Suppressor macrophage (primary cell): ENCODE measurements at places on chromosomes 5 and 9.
A peak's percentile ranks its signal among the peaks of the same experiment; 100 is the strongest.

DNA sequence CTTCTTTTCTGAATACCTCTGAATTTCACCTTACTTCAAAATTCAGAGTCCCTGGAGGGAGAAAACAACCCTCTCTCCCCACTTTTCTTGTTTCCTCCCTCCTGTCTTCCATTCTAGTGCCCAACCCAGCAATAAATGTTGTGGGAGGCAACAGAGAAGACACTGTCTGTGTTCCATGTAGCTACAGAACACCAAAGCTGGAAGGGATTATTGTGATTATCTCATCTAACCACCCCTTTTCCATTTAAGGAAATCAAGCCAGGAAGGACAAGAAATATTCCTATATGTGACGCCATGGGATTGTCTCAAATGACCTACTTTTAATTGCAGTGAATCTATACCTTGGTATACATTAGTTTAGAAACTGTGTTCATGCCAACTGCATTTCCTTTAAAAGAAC, 476.6 kb upstream of the TNC start:
- DNase-seq = no peak

DNA sequence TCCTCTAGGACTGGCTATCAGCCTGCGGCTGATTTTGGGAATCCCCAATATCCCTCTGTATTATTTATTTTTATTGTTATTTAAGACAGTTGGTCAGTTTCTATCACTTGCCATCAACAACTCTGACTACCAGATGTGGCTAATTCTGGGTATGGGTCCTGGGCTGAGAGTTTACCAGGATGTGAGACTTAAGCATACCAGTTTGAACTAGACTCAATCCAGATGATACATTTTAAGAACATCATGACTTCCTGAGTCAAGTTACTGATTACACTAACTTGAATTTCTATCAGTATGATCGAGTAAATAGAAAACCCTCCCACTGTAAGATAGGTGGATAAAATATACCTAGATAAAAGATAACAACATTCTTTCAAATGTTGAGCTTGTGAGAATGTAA, 634.0 kb downstream of the MAT2B start:
- no peak for DNase-seq

- DNase-seq = no peak
Observed at GRCh38 chr9:25700430-25700829, 22.2 kb upstream of the TUSC1 start.

DNA sequence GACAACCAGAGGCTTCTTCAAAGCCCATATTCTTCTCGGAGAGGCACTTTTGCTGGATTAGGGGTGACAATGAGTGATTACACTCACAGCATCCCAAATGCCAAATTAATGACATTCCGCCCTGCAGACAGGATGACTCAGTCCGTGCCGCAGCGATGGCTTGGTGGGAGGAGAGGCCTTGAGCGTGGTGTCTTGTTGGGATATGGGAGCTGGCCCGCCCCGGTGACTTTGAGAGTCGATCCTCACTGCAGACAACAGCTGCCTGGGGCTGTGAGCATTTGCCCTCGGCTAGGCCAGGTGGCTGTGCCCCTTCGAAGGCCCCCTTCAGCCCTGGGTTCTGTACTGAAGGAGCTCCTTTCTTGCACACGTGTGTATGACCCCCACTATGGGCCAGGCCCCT, 29.8 kb downstream of the OLFM1 start:
- no peak for DNase-seq

DNA sequence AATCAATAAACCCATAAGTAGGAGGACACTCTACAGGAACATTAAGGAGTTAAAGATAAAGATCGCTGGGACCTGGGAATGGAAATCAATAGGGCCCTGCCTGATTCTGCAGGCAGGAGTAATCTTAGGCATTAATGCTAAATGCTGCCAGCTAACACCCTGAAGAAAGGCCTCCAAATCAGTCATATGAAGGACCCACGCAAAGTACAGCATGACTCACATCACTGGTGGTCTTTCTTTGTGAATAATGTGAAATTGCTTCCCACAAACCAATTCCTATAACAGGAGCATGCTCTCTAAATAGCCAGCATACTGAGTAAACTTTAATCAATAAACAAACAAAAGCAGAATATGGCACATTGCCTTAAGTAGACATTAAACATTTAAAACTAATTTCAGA, 172.3 kb downstream of the SEMA5A start:
- no peak for DNase-seq

- DNase-seq = no peak
Observed at GRCh38 chr9:116423149-116423548, 264.0 kb upstream of the TRIM32 start.

- no peak for DNase-seq
Observed at GRCh38 chr5:32612134-32612888, 27.0 kb downstream of the SUB1 start.

- DNase-seq = no peak
Observed at GRCh38 chr9:95379630-95380029, 62.1 kb upstream of the FANCC start.

GRCh38 chr9:77751341-77752091, 103.4 kb upstream of the GNA14 start:
- DNase-seq = peak; percentile 27

DNA sequence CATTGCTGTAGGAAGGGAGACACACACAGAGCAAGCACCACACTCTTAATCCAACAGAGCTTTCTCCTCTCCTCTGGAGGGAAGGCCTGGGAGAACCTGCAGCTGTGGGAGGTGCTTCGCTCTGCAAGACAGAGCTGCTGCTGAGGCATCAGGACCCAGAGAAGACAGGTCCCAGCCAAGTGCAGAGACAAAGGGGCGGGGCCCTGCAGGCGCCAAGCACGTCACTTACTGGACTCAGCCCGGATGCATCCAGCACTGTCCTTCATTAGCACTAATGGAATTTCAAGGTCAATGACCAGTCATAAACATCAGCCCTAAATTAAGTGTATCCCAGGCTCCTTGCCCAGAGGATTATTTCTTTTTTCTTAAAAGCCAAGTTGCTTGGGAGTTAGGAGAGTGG, 337.1 kb upstream of the PANK3 start:
- DNase-seq = no peak

- no peak for DNase-seq
Observed at GRCh38 chr9:132645306-132645705, 24.5 kb downstream of the DDX31 start.
